ENCODE measurements at places on chromosomes 2 and 18.

DNA sequence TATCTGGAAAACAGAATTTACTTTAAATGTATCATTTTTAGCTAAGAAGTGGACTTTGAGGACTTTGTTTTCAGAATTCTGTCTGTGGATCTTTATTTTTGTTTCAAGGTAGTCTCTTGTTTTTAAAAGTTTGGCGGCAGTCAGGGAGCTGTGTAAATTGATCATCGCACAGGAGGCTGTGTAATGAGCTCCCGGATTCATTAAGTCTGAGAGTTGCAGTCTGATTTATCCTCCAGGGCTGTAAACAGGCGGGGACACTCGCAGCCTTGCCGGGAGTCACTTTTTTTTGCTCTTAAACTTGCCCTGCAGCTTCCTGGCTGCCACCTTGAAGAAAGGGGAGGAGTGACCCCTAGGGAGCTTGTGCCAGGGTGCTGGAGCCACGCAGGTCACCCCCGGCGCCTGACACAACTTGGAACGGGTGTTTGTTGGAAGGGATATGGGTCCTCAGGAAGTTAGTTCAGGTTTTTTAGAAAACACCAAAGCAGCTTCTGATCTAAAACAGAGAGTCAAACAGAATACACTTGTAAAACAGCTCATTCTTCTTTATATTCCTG lies 76.2 kb downstream of the DCDC2C start:
- DNase-seq: no peak

- no peak for DNase-seq
Measured at GRCh38 chr2:207772081-207772843, 2.6 kb upstream of the FZD5 start.

- no peak for DNase-seq
Measured at GRCh38 chr2:218229851-218230250, 12.9 kb downstream of the ARPC2 start.

GRCh38 chr2:219641390-219642068 lies 14.1 kb downstream of the SLC4A3 start:
- DNase-seq: no peak

DNA sequence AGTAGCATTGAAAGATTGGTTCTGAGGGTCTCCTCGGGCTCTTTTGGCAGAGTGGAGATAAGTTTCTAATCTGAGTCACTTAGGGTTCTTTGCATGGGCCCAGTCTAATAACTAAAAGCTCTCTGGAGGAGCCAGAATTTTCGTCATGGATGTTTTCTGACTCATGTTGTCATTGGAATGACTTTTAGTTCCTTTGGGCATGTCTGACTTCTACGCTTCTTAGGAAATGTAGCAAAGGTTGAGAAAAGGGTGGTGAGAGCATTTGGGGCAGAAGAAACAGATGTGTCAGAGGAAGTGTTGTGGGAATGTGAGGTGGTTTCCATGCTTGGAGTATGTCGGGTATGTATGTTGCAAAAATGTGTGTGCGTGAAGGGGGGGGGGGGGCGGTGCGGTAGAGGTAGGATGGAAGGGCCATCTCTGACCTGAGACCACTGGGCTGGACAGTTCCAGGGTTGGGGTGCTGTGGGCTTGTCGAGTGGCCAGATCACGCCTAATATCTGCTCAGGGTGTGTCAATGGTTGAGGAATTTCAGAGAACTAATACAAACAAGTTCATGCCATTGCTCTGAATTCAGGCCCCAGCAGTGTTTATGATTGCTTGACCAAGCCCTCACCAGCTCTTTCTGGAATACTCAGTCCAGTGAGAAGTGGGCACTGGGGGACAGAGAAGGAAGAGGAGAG lies 26.9 kb downstream of the KLHL29 start:
- no peak for DNase-seq

- DNase-seq: no peak
Measured at GRCh38 chr2:170106102-170106840, 71.7 kb upstream of the MYO3B start.

DNA sequence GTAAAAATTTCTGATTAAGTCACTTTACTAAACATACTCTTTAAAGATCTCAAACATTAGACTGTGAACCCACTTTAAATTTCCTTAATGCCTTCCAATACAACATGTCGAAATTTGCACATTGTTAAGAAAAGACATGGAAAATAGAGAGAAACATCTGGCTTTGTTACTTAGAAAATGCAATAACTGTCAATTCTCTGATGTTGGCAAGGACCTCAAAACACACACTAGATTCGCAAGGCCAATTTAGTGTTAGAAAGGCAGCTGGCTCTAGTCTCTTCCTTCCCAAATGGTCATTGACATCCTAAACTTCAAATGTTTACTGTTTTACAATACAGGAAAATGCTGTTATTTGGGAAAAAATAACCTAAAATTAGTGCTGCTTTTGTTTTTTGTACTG lies 110.6 kb downstream of the UPP2 start:
- no peak for DNase-seq

DNA sequence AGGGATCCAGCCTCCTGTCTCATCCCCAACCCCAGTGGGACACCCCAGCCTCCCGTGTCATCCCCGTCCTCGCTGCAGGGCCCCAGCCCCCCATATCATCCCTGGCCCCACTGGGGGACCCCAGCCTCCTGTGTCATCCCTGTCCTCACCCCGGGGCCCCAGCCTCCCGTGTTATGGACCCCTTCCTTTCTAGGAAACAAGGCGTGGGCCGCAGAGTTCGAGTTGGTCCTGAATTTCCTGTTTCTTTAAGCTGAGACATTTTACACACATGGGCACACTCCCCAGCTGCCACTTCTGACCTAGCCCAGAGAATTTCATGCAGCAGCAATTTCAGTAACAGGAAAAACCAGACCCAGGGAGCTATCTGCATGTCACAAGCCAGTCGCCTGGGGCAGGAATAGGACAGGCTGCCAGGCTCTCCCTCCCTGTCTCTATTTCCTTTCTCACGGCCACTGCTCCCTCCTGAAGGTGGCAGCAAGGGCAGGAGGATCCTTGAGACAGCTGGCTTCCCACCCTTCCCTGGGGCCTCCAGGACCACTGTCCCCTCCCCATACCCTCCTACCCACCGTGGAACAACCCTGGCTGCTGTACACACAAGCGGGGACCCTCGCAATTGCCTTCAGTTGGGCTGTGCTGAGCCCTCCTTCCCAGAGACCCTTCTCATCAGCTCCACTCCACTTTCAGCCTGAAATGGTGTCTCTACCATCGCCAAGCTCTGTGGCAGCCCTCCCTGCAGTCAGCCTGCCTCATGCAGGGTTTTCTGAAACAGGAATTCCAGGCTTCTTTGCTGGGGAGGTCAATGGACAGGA lies 141.9 kb upstream of the ID2 start:
- no peak for DNase-seq

- DNase-seq: no peak
Measured at GRCh38 chr2:110146183-110146944, 30.7 kb upstream of the MALL start.

GRCh38 chr18:13433685-13434084 lies 215.1 kb downstream of the LDLRAD4 start:
- DNase-seq: no peak

DNA sequence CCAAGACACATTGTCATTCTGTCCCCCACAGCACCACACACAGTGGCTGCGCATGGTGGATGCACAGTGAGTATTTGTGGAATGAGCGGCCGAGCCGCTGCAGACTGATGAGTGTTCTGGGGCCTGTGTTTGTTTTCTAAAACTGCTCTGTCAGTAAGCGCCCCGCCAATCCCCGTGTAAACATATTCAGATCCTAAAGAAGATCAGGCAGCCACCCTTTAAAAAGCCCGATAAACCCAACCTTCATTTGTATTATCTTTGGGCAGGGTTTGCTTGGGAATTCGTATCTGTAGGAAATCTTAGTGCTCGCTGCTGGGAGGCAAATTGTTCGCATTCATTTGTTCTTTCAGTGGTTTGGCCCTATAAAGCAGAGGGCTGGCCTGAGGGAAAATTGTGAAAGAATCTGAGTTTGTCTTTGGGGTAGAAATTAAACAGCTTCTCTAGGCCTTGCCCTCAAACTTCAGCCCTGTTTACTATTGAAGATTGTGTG lies 68.6 kb downstream of the TGOLN2 start:
- DNase-seq: no peak

- no peak for DNase-seq
Measured at GRCh38 chr2:203071148-203071547, 56.5 kb downstream of the NBEAL1 start.

- no peak for DNase-seq
Measured at GRCh38 chr18:11850821-11851145, 430 bp upstream of the CHMP1B start.

DNA sequence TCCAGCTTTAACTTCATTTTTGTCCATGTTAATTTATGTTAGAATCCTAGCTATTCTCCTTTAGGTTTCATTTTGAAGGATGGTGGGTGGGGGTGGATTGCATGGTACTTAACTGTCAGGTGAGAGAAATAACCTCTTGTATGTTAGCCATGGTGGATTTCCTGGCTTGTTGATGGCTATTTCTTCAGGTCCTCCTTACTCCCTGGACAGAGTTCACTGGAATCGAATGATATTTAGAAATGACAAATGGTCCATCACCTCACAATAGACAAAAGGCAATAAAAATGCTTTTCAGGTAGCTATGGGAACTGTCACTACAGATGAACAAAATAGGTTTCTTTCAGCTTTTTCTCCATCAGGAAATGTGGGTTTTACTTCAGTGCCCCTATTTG lies 91.7 kb downstream of the EML6 start:
- DNase-seq: no peak

- no peak for DNase-seq
Measured at GRCh38 chr2:105827351-105828096, 82.8 kb downstream of the NCK2 start.

DNA sequence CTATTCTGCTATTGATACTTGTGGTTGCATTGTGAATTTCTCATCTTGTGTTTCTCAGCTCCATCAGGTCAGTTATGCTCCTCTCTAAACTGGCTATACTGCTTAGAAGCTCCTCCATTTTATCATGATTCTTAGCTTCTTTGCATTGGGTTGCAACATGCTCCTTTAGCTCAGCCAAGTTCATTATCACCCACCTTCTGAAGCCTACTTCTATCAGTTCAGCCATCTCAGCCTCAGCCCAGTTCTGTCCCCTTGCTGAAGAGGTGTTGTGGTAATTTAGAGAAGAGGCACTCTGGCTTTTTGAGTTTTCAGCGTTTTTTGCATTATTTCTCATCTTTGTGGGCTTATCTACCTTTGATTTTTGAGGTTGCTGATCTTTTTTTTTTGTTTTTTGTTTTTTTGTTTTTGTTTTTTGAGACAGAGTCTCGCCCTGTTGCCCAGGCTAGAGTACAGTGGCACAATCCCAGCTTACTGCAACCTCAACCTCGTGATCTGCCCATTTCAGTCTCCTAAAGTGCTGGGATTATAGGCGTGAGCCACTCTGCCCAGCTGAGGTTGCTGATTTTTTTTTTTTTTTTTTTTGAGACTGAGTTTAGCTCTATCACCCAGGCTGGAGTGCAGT lies 36.0 kb downstream of the ANKRD12 start:
- DNase-seq: no peak

DNA sequence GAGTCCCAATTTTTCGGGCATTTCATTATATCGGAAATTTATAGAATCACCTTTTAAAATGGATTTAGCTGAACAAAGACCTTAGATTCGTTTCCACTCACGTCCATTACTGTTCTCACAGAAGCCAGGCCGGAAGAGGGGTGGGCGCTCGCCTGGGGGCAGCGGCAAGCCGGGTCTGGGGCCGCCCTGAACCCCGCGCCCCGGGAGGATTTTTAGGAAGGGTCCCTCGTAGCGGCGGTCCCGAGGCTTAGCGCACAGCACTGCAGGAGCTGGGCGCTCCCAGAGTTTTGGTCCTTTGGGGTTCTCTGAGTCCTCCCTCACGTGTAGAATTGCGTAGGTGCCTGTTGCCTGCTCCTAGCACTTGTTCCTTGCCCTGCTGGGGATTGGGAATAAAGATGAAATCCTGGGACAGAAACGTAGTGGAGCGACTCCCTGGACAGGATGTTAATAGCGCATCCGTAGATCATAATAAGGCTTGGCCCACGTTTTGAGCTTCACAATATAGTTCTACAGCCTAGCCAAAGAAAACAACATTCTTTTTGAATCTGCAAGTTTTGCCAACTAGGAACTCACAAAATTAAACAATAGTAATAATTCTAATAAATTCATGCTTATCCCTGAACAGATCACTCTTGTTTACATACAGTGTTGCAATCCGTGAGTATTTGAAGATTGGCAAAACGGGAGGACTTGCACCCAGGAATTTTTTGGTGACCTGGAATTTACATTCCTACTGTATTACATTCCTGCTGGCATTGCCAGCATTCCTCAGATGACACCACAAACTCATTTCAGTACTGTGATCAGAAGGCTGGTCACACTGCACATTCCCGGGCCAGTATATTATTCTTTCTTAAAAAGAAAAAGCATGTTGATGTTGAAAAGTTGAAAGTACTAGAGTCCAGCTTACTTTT lies 875 bp downstream of the C18orf63 start:
- DNase-seq: no peak

GRCh38 chr2:47592381-47592780 lies 189.4 kb downstream of the MSH2 start:
- no peak for DNase-seq

GRCh38 chr2:241103176-241103595 lies 1.1 kb upstream of the MTERF4 start:
- no peak for DNase-seq

GRCh38 chr2:8115456-8115855 lies 566.4 kb upstream of the ID2 start:
- DNase-seq: no peak

GRCh38 chr2:113910967-113911678 lies 21.2 kb downstream of the ACTR3 start:
- no peak for DNase-seq

DNA sequence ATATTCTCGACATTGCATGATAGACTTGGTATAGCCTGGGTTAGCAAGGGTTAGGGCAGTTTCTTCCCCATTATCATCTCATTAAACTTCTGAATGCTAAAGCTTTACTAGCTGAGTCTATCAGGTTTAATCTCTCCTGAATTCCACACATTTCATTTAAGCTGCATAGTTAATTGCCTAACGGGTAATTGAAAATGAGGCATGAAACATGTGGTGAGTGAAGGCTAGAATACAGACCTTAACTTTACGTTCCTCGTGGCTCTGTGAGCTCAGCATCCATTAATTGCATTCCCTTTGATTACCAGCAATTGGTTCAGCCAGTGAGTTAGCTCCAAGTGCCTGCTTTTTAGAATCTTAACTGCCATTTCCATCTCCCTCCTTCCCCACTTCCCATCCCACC lies 126.5 kb upstream of the MEX3C start:
- no peak for DNase-seq

DNA sequence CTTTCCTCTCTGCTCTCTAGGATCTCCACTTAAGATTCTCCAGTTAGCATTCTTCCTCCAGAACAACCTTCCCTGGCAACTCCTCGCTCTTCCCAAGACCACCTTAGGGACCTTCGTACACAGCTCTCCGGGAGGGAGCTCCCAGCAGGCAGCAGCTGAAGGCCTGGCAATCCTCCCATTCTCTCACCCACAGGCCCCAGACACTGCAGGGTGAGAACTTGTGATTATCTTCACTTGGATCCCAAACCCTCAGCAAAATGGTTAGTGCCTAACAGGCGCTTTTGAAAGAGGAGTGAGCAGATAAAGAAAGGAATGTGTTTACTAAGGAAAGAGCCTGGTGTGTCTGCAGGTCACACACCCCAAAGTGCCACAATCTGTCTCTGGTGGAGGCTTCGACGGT lies 83.8 kb upstream of the SNTG2 start:
- DNase-seq: no peak

GRCh38 chr2:67898595-67898994 lies 164.2 kb downstream of the C1D start:
- no peak for DNase-seq

- DNase-seq: no peak
Measured at GRCh38 chr2:151067658-151068369, 193.8 kb downstream of the RBM43 start.

GRCh38 chr2:111022633-111023032 lies 98.1 kb upstream of the BCL2L11 start:
- DNase-seq: no peak
